DMS 273 treated with DMSO at 0.1 percent for 48 hours (cell line): ENCODE measurements at places on chromosomes 7 and 10.
A peak's percentile ranks its signal among the peaks of the same experiment; 100 is the strongest.

- no peak for DNase-seq
Measured at GRCh38 chr7:43591558-43592180, 8.8 kb downstream of the STK17A start.

GRCh38 chr7:119994928-119995327, 278.0 kb upstream of the KCND2 start:
- no peak for DNase-seq

DNA sequence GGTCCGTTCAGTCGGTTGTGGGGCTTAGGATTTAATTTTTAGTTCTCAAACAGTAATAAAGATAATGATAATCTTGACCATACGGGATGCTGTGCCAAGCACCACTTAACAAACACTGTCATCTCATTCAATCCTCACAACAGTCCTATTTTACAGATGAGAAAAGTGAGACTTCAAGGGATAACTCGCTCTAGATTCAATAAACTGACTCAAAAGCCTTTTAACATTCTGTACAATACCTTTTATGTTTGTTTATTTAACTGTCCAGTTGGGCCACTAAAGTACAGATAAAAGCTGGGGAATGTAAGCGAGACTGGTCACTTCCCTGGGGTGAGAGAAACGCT, 437 bp upstream of the CFAP69 start:
- no peak for DNase-seq

GRCh38 chr7:43588477-43589132, 5.7 kb downstream of the STK17A start:
- no peak for DNase-seq

- no peak for DNase-seq
Measured at GRCh38 chr7:28174901-28175661, 5.5 kb downstream of the JAZF1 start.

GRCh38 chr10:19947656-19948055, 131.4 kb downstream of the PLXDC2 start:
- no peak for DNase-seq

DNA sequence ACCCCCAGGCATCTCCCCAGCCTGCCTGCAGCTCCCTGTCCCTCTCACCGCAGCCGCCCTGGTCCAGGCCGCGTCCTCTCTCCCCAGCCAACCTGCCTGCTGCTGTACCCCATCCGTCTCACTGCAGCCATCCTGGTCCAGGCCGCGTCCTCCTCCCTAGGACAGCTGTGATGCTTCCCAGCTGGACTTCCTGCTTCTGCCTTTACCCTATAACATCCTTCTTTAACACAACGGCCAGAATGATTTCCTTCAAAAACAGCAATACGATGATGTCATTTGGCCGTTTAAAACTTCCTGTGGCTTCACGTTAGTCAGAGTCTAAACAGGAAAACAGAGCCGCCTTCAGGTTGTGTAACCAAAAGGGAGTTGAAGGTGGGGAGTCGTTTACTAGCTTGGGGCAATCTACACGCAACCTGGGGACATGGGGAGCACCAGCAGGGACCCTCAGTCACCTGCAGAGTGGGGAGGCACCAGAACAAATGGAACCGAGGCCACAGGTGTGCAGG, 32.2 kb upstream of the ZFAND2A start:
- DNase-seq, result no peak

DNA sequence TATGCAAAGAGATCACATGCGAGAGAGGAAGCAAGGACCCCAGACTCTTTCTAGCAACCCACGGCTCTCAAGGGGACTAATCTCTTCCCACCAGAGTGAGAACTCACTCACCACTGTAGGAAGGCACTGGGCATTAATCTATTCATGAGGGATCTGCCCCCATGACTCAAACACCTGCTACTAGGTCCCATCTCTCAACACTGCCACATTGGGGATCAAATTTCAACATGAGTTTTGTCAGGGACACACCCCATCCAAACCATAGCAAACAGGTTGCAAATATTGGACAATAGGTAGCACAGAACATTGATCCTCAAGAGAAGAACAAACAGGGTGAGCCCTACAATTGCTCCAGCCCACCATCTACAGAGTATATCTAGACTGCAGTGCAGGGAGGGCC, 740.6 kb downstream of the LRMDA start:
- DNase-seq, result no peak

- DNase-seq, result no peak
Measured at GRCh38 chr7:49398236-49398635, 375.2 kb upstream of the VWC2 start.

DNA sequence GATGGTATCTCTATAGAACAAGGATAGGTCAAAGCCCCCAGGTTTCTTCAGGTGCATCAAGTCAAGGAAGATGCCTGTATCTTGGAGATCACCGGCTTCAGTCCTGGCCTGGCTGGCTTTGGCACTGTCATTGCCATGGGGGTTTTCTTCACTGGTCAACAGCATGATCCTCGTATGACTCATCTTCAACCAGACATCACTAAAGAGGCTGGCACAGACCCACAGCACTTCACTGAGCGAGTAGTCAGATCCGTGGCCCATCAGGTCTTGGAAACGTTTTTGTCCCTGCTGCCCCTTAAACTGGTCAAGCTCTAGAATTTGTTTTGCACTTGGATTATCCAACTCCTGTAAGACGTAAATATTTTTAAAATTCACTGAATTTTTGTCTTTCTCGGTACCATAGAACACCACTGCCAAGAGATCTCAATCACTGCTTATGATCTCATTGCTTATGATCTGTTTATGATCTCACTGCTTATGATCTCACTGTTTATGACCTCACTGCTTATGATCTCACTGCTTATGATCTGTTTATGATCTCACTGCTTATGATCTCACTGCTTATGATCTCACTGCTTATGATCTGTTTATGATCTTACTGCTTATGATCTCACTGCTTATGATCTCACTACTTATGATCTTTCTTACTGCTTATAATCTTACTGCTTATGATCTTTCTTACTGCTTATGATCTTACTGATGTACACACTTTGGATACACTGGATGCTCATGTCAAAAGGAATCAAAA, 135.2 kb downstream of the CYP26A1 start:
- DNase-seq, result no peak

GRCh38 chr7:101978683-101979082, 161.3 kb downstream of the CUX1 start:
- DNase-seq, result no peak

GRCh38 chr10:77287647-77288120, 349.9 kb downstream of the KCNMA1 start:
- peak; percentile 33 for DNase-seq

GRCh38 chr10:31315453-31315852, 3.6 kb upstream of the ZEB1 start:
- no peak for DNase-seq

DNA sequence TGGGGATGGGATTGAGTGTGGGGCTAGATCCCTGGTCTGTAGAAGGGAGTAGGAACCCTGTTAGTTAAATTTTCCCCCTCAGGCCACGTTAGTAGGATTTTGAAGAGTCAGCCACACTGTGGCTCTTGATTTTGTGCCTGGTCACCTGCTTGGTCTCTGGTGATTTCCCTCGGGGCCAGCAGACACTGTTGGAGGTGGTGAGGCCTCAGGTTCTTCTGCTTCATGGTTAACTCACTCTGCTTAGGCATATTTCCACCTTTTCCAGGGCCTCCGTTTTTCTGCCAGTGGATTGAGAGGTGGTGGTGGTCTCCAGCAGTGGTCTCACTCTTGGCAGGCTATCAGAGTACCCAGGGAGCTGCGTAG, 4.1 kb downstream of the TSPAN14 start:
- no peak for DNase-seq

DNA sequence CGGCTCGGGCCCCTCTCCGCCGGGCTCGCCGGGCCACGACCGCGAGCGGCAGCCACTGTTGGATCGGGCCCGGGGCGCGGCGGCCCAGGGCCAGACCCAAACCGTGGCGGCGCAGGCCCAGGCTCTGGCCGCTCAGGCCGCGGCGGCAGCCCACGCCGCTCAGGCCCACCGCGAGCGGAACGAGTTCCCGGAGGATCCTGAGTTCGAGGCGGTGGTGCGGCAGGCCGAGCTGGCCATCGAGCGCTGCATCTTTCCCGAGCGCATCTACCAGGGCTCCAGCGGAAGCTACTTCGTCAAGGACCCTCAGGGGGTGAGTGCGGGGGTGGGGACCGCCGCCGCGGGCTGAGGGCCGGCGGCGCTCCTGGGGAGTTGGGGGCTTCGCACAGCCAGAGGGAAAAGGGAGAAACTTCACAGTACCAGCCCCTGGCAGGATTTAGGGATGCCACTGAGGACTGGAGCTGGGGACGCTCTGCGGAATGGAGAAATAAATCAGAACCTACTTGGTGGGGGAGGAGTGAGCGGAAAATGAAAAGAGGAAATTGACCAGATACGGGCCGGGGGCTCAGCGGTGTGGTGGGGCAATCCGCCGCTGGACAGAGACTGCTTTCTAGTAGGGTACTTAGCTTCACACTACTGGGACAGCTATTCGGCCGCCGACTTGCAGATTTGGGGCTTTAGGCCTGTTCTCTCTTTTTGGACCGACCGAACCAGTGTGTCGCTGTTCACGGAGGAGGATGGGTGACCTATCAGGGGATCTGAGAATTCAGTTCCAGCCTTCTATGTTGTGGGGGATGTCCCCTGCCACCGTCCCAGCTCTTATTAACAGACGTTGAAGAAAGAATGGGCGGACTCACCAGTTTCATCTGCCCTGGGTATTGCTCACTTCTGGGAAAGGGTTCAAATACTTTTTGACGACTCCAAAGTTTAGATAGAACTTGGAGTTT, 669 bp downstream of the PI4K2A start:
- no peak for DNase-seq

GRCh38 chr10:44116474-44116873, 268.4 kb downstream of the CXCL12 start:
- no peak for DNase-seq

DNA sequence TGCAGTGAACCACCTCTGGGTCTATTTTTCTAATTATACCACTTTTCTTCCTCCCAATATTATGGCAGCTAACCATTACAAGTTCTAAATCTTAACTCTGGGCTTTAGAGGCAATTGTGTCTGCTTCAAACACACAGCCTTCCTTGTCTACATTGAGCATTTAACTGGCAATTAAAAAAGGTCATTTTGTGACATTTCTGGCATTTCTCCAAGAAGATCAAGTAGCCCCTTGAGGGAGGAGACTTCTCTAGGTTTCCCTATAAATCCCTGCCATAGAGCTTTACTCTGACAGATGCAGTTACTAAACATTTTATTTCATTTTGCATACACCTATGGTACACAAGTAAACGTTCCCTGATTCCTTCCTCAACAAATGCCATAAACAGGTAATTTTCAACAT, 33.4 kb upstream of the FAM133B start:
- DNase-seq, result no peak

DNA sequence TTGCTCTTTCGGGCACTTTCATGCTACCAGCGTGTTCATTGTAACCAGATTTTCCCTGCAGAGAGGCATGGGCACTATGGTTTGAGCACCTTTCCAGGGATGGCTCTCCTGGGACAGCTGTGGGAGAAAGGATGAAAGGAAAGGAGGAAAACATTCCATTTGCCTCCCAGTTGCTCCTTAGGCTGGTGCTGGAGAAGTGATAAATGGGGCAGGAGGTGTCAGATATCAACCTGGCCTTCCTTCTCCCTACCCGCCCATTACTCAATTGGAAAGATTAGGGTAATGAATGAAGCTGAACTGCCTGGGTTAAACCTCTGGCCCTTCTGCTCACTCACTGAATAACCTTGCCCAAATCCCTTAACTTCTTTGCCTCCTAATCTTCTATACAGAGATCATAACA, 228.4 kb downstream of the PLXNA4 start:
- no peak for DNase-seq

DNA sequence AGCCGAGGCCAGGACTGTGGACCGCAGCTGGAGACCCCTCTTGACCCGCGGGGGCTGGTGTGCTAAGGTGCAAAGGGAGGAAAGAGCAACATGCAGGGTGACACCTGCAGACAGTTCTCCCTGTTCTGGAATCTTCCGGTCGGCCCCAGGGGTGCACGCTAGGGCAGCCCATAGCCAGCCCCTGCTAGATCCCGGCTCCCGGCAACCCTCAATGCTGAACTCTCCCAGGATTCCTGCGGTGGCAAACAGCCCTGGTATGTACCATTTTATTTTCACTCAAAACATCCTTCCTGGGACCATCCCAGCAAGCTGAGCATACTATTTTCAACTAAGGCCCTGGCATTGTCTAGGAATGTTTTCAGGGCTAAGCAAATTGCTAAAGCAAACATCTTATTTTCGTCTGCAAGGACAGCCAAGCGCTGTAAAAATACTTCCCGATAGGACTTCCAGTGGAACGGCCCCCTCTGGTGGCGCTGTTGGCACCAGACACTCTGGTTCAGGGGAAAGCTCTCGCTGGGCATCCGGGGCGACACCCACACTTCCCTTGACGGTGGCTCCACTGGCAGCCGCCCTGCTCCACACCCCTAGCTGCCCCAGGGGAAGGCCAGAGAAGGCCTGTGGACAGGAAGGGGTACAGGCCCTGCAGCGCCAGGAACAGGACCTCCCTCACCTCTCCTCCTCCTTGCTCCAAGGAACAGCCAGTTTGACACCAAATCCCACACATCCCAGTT, 99.4 kb downstream of the CTBP2 start:
- DNase-seq, result no peak

DNA sequence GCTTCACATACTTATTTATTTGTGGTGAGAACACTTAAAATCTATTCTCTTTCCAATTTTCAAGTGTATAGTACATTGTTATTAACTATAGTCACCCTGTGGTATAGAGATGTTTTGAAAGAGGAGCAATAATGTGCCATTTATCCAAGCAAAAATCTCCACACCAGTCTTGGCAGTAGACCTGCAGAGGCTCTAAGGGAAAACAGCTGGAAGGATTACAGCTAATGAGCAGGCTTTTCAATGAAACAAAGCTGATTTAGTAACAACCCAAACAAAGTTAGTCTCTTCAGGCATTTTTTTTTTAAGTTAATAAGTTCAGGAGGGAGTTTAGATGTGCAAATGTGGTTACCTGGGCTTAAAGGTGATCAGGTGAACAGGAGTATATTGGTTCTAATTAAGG, 101.9 kb downstream of the EVX1 start:
- no peak for DNase-seq

DNA sequence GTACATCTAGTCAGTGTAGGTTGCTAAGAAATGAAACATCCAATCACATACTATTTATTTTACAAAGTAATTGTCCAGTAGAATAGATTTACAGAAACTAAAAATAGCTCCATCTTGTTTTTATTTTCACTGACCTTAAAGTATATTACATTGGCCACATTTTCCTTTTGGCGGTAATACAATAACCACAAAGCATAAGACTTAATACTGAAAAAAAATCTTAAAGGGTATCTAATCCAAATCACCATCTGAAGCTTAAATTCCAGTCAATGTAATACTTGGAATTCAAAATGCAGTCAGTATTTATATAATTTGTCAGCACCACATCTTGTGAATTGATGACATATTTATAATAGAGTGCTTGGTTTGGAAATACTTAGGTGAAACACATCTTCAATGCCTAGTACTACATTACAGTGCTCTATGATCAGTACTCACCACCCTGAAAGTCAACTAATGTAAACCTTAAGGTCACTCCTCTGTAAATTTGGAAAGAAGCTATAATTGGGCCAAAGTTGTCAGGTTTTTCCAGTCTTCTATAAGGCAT, 8.9 kb downstream of the ANKMY2 start:
- DNase-seq, result no peak
